ENCODE measurements at places on chromosomes 13 and 19. TPM values are rescaled to one million over a fixed set of nuclear protein-coding genes. Genes with fewer than 3 reads are reported as not detected.

Gene ADAMTS10
- polyA plus RNA-seq: 0.44 TPM

Gene DLL3
- polyA plus RNA-seq: 0.13 TPM

Gene MYO1F
- 79.3 TPM for polyA plus RNA-seq

Gene TEKTIP1
- polyA plus RNA-seq: 0.44 TPM

Gene SIGLECL1
- polyA plus RNA-seq: not detected

Gene ZNF100
- polyA plus RNA-seq: 11.4 TPM

Gene CEACAM16
- not detected for polyA plus RNA-seq

Gene PDCD2L
- polyA plus RNA-seq: 23.8 TPM
